ENCODE measurements at places on chromosomes 6 and 20.
A peak's percentile ranks its signal among the peaks of the same experiment; 100 is the strongest.

GRCh38 chr6:36636283-36636682 lies 42.1 kb downstream of the SRSF3 start:
- no peak for DNase-seq

DNA sequence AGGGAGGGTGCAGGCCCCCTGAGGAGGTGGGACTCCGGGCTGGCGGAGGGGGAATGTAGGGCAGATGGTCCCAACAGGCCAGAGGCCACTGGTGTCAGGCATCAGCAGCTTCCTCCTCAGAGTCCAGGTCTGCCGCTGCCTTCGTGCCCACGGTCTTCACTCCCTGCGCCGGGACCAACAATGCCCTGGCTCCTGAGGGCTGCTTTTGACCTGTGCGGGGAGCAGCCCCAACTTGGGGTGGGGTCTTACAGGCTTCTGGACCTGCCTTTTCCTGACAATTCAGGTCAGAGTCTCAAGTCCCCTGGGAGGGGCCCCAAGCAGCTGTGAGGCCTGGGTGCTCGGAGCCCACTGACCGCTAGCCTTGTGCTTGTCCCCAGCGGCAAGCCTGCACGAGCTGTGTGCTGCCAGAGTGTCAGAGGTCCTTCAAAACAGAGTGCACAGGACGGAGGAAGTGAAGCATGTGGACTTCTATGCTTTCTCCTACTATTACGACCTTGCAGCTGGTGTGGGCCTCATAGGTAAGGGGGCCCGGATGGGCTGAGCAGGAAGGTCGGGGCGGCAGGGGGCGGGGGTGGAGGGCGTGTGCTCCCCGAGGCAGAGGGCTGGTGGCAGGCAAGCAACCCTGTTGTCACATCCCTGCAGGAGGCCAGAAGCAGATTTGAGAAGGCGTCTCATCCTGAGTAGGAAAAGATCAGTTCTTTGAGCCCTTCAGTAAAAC lies 25.3 kb upstream of the PYGB start:
- no peak for DNase-seq

DNA sequence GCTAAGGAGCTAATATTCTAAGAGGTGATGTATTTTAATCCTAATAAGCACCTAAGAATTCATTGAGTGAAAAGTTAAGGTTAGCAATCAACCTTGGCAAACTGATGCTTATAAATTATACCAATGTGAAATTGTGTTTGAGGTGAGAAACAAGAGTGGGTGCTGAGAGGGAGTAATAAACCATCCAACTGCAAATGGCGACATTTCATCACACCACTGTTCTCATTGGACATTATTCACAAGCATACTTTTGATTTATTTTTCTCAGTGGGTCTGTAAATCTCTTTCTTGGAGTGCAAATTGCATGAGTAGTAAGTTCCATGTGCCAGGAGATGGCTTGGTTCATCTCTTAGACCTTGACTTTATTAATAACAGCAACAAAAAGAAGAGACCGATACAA lies 71.5 kb downstream of the BMP6 start:
- no peak for DNase-seq

GRCh38 chr6:16742116-16742515 lies 19.1 kb downstream of the ATXN1 start:
- DNase-seq, result no peak

DNA sequence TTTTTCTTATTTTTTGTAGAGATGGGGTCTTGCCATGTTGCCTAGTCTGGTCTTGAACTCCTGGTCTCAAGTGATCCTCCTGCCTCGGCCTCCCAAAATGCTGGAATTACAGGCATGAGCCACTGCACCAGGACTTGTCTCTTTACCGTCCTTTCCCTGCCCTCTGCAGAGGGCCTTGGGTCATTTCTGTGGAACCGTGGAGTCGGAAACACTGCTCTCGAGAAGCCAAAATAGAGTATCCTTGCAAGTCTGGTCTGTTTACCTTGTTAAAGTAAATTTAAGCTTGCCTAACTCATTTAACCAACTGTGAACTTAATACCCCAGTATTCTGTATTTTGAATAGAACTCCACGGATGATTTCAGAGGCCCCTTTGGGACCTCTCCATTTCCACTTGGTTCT lies 51.4 kb downstream of the KDM1B start:
- no peak for DNase-seq

DNA sequence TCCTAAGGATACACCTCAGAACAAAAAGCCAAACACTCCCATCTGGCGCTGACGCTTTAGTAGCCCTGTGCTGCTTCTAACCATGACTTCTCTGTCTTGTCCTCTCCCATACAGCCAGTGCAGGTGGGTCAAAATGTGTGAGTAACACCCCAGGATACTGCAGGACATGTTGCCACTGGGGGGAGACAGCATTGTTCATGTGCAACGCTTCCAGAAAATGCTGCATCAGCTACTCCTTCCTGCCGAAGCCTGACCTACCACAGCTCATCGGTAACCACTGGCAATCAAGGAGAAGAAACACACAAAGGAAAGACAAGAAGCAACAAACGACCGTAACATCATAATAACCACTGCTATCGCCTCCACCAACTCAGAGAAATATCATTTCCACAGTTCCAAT lies 1.4 kb downstream of the DEFB132 start:
- peak; percentile 17 for DNase-seq

DNA sequence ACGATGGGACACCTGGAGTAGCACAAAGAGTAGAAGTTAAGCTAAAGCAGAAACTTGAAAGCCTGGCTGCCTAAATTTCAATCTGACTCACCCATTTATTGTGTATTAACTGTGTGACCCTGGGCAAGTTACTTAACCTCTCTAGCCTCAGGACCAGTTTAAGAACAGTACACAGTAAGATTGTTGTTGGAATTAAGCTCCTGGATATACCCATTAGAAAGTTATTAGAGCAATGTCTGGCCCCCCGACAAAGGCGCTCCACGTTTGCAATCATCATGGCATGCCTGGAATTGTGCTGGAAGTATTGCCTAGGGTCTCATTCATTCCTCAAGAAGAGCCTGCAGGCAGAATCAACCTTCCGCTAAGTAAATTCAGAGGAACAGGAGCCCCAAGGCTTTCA lies 1.4 kb downstream of the SDC4 start:
- no peak for DNase-seq

GRCh38 chr6:170167657-170168159 lies 123.2 kb downstream of the DLL1 start:
- DNase-seq, result no peak

DNA sequence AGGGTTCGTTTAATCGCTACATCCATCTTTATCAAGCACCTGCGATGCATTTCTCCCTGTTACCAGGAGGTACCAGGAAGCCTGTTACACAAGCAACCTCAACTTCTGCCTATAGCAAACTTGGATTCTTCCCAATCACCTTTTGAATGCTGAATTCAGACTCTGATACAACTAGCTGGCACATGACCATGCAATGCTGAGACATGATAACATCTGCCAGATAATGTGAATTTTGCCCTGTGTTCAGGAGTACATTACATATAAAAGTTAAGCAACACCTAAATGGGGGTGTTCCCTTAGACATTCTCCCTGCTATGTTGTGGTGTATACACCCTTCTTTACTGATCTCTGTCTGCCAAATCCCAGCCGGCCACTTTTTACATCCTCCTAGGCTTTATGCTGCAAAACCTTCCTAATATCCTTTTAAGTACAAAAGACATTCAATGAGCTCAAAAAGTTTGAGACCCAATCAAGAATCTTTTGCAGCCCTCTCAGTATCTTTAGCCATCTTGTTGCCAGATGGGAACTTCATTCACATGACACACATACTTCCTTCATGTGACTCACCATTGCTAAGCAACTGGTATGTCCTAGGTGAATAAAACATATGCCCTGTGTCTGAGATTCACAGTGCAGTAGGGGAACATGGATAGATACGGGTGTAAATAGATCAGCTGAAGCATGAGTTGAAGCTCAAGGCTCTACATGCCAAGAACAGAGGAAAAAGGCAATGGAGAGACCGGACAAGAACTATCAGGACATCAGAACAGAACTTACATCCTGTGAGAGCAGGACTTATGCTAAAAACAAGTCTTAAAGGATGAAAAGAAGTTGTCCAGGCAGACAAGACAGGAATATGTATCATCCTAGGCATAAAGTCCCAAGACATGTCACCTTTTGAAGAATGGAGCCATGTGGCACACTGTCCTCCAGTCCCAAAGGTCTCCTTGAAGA lies 84.3 kb downstream of the ZHX3 start:
- DNase-seq, result no peak

- no peak for DNase-seq
Observed at GRCh38 chr6:159745081-159745480, 16.8 kb upstream of the ACAT2 start.

- no peak for DNase-seq
Observed at GRCh38 chr6:19655744-19656143, 181.4 kb upstream of the ID4 start.

DNA sequence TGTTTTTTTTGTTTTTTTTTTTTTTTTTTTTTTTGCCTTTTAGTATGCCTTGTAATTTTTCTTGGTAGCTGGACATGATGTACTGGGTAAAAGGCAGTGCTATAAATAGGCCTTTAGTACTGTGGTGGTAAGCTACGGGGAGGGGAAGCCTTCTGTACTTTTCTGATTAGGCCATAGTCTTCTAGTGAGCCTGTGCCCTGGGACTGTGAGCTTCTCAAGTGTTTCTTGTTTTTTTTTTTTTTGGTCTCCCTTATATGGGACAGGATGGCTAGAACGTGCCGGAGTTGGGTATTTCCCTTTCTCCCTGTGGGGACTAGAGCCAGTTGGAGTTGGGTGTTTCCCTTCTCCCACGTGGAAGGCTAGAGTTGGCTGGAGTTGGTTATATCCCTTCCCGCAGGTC lies 59.4 kb upstream of the PRELID3B start:
- no peak for DNase-seq

GRCh38 chr6:24492475-24492874 lies 2.3 kb upstream of the ALDH5A1 start:
- DNase-seq, result no peak

DNA sequence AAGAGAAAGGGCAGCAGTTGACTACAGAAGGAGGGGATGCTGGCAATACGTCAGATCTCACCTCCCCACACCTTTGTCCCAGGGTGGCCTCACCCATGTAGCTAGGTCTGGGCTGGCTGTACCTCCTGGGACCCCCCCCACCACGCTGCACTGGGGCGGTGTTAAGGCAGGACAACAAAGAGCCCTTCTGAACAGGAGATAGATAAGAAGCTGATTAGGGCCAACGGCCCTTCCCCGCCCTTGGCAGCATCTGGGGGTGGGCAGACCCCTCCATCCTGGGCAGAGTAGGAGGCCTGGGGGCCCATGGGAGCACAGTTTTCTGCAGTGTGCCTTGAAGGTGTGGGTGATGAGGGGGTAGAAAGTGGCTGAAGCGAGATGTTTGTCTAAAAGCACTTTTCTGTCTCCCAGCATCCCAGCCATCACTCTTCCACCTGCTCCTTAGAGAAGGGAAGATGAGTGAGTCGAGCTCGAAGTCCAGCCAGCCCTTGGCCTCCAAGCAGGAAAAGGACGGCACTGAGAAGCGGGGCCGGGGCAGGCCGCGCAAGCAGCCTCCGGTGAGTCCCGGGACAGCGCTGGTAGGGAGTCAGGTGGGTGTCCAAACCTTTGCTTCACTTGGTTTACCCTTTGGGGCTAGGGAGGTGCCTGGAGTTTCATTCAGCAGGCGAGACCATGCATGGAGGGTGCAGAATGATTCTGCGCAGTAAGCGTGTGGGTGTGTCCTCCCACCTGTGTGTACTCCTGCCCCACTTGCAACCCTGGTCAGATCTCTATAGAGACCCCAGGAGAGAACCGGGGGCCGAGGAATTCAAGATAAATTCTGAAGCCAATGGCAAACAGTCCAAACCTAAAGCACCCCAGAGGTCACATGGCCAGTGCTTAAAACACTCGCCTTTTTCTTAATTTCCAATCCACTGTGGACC lies 3.9 kb downstream of the HMGA1 start:
- no peak for DNase-seq

DNA sequence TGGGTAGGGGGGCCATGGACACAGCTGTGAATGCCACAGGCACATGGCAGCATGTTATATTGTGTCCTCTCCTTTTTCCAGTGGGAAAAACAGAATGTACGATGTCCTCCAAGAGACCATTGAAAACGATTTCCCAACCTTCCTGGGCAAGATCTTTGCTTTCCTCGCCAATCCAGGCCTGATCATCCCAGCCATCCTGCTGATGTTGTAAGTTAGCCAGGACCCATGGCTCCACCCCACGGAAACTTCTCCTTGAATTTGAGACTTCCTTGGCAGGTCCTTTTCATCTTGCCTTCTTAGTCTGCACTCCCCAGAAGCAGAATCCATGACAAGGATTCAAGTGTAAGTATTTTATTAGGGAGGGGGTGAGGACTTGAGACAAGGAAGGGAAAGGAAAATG lies 28.2 kb upstream of the NOP56 start:
- DNase-seq, result no peak

GRCh38 chr6:2435323-2435722 lies 189.9 kb upstream of the GMDS start:
- no peak for DNase-seq

DNA sequence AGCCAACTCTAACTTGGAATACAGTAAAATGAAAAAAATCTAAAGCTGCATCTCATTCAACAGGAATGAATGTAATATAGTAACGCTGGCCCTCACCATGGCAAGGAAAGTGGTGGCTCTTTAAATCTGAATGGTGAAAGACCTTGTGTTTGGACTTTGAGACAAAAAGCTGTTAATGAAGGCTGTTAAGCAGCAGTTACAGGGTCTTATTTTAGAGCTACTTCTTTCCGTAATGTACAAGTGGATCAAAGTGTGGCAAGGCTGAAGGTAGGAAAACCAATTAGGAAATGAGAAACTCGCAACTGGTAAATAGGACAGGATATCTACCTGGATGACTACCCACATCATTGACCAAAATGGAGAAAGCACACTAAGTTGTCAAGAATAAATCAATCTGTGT lies 11.6 kb upstream of the TRIM39 start:
- no peak for DNase-seq

DNA sequence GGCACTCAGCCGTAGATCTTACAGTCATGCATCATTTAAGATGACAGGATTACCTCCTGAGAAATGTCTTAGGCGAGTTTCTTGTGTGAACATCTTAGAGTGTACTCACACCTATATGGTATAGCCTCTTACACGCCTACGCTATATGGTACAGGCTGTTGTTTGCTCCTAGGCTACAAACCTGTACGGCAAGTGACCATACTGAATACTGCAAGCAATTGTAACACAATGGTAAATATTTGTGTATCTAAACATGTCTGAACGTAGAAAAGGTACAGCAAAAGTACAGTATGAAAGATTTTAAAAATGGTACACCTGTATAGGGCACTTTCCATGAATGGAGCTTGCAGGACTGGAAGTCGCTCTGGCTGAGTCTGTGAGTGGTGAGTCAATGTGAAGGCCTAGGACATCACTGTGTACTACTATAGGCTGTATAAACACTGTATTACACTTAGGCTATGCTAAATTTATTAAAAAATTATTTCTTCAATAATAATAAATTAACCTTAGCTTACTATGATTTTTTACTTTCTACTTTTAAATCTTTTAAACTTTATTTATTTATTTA lies 541 bp upstream of the IL20RA start:
- no peak for DNase-seq

DNA sequence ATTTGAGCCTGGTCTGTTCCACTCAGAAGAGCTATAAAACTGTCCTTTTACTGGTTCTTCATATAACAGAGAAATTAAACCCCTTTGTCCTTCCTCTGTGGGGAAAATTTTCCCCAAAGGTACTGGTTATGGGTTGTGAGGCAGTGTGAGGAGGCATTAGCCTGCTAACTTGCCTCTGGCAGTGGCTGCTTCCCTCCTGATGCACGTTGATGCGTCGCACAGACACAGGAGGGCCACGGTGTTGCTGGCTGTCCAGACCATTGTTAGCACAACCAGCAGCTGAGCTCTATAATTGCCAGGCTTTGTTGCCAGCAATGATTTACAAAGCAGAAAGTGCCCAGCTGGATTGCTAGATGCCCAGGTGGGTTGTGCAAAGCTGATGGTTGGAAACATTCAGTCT lies 10.1 kb downstream of the AAR2 start:
- DNase-seq, result no peak

GRCh38 chr20:50468378-50468798 lies 41.8 kb upstream of the PTPN1 start:
- DNase-seq, result no peak

Data from activated CD4-positive, alpha-beta T cell treated with anti-CD3 and anti-CD28 coated beads, Interleukin-2, amount 50 U/mL, for 48 hours (primary cell).